ENCODE measurements at places on chromosomes 7 and 10.

- DNase-seq, result no peak
These were observed 83.6 kb downstream of the TMEM106B start for GRCh38 chr7:12294701-12295100.

DNA sequence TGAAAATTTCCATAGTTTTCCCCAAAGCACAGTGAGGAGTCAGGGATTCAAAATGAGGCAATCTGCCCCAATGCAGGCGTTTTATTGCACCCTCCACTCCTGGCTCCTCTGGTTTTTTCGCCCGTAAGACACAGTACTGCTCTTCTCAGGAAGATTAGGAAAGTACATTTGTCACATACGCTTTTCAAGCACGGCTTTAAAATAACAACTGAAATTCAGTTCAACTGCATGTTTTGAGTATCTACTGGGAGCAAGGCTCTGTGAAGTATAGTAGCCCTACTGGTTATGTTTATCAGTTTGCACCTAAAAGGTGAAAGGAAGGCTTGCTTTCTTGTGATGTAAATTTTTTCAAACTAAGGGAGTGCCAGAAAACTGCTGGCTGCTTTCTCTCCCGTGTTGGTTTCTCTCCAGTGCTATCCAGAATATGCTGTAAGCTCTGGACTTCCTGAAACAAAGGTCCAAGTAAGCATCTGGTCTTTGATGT is 1.9 kb upstream of the SGMS1 start:
- no peak for DNase-seq

DNA sequence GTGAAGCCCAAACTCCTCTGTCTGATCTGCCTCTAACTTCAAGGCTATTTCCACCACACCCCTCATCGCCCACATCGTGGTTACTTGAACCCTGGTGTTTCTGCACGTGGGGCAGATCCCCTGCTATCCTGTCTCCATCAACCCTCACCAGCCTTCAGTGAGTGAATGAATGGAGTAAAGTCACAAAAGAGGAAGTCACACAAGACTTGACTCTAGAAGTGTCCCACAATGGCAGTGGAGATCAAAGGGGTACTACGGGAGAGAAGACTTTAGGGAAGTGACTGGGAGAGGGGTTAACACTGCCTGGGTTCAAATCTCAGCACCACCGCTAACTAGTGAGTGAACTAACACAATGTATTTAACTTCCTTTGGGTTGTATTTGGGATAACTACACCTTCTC is 85.9 kb downstream of the COBL start:
- no peak for DNase-seq

- no peak for DNase-seq
These were observed 81.4 kb downstream of the VSTM4 start for GRCh38 chr10:49033939-49034338.
